Ureter (tissue), 1 donor: ENCODE measurements at places on chromosomes 3 and 15.

DNA sequence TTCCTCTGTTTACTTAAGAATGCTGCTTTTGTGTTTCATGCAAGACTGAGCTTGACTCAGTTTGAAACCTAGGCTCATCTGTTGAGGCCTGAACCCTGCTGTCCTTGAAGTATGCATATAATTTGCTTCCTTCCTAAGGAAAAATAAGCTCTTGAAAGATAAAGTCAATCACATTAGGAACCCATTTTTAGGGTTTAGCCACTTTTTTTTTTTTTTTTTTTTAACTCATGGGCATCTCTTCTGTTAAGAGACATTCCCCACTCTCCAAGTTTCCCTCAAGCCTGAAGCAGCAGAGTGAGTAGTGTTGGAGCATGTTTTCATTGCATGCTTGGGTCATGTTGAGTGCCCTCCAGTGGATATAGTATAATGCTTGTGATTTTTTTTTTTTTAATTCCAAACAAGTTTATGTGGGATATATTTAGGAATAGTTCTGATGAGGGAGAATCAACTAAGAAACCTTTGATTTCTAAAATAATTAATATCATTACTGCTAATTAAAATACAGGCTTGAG lies 3.6 kb downstream of the CTNNB1 start:
- no peak for DNase-seq

GRCh38 chr15:88249220-88249619 lies 7.3 kb downstream of the NTRK3 start:
- no peak for DNase-seq

DNA sequence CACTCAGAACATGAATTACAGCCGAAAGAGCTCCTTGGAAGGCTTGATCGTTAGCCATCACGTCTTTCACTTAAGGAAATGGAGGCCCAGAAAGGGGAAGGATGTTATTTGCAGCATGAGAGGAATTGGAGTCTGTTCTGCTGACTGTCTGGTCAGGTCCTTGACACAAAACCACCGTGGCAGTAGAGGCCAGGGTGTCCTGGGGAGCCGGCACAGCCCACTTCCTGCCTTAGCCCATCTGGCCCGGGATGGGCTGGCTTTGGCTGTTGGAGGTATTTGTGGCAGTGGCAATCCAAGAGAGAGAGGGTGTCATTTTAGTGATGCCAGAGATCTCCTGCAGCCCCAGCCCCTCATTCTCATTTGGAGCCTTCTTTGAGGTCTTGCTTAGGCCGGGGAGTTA lies 37.4 kb downstream of the ST6GAL1 start:
- no peak for DNase-seq

GRCh38 chr3:56989169-56989976 lies 71.1 kb upstream of the SPATA12 start:
- DNase-seq: no peak

DNA sequence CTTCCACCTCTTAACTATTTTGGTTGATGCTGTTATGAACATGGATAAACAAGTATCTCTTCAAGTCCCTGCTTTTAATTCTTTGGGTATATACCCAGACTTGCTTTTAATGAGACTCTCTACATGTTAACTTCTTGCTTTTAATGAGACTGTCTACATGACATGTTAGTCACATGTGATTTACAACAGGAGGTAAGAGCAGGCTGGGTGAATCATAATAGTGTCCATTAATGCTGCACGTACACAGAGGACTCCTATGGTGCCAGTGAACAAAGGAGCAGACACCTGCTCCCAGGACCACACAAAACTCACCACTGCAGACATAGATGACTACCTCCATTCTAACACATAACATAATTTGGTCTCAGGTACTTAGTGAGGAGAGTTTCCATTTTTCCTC lies 273.4 kb upstream of the NSMCE3 start:
- no peak for DNase-seq

DNA sequence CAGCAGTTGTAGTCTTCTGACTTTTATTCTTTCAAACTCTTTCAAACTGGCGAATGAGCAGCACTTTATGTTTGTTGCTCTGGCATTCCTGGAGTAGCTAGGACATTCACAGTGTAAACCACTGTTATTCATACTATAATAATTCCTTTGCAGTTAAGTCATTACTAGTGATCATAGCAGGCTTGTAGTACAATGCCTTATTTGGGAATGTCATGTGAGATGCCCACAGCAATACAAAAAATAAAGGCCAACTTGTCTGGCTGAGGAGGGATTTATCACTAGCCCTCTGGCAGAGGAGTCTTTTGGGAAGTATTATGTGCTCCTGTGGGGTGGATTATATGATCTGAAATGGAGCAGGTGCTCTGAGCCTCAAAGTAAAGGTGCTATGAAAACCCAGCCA lies 197.2 kb downstream of the VGLL3 start:
- no peak for DNase-seq

DNA sequence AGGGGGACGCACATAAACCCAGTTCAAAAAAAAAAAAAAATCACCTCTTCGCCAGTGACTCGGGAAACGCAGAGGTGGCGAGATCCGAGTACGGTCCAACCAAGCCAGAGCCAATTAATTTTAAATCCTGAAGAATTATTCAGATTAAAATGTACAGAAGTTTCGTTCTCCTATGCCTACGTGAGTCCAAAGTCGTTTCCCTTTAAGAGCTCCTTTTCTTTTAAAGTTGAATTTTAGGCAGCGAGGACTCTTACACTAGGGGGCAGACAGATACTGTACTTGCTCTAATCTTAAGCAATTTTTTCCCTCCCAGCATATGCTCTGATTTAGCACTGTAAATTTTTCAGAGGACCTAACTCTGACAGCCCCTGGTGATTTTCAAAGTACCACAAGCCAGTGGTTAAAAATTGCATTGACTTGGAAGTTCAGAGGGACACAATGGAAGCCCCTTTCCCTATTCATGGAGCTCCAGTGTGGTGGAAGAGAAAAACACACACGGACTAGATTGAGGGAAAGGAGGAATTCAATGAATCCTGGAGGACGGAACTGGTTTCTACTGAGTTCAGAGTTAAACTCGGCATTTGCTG lies 3.3 kb upstream of the NR2F2 start:
- no peak for DNase-seq

- DNase-seq: no peak
Observed at GRCh38 chr3:118803096-118803476, 231.6 kb downstream of the IGSF11 start.

DNA sequence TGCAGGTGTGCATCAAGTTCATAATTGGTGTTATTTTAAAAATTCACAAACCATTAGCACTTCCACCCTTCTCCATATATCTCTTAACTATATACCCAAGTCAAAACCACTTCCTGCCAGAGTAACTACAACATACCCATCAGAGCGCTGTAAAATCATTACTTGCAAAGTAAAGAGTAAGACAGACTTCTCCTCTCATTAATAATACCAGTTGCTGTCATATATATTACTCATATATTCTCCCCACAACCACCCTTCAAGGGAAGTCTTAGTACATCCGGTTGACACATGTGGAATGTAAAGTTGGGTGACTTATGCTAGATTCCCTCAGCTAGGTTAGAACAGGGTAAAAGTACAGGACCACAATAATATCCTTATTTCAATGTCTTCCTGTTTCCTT lies 5.6 kb downstream of the TERC start:
- no peak for DNase-seq

DNA sequence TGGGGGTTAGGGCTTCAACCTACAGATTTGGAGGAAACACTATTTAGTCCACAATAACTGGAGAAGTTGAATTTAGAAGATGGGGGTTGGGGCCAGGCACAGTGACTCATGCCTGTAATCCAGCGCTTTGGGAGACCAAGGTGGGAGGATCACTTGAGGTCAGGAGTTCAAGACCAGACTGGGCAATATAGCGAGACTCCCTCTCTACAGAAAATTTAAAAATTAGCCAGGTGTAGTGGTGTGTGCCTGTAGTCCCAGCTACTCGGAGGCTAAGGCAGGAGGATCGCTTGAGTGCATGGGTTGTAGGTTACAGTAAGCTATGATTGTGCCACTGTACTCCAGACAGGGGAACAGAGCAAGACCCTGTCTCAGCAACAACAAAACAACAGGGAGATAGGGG lies 5.0 kb upstream of the DYNLT2B start:
- no peak for DNase-seq

- no peak for DNase-seq
Observed at GRCh38 chr15:67244971-67245478, 9.4 kb downstream of the AAGAB start.

GRCh38 chr3:52374173-52374572 lies 58.1 kb downstream of the DNAH1 start:
- DNase-seq: no peak

DNA sequence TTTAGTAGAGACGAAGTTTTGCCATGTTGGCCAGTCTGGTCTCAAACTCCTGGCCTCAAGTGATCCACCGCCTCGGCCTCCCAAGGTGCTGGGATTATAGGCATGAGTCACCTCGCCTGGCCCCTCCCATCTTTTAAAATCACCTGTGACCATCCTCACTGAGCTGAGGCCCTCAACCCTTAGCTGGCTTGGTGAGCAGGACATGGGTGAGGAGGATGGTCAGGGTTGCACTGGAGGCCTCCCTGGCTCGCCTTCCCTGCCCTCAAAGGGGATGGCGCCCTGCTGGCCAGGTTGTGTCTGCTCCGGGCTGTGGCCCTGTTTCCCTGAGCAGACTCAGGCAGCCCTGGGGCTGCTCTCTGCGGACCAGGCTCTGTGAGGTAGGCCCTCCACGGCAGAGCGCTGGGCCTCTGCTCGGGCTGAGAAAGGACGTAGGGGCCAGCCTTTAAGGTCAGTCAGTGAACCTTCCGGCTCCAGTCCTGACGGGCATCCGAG lies 33.7 kb downstream of the SYNM start:
- DNase-seq: no peak
